AG04450 (cell line): ENCODE measurements at places on chromosomes 6 and 20. TPM values are rescaled to one million over a fixed set of nuclear protein-coding genes. Genes with fewer than 3 reads are reported as not detected.

FNDC1 gene
- 0.01 and 0.02 TPM in 2 replicates for polyA plus RNA-seq

NOX3 gene
- not detected in 2 replicates for polyA plus RNA-seq

HLA-B gene
- 418 and 513 TPM in 2 replicates for polyA plus RNA-seq

MICB gene
- 17.9 and 19.0 TPM in 2 replicates for polyA plus RNA-seq

OXT gene
- polyA plus RNA-seq: not detected in 2 replicates

LTB gene
- polyA plus RNA-seq: not detected in 2 replicates

FOXF2 gene
- polyA plus RNA-seq: 17.3 TPM in 2 replicates

APCDD1L gene
- polyA plus RNA-seq: 8.6 and 14.5 TPM in 2 replicates

DDX27 gene
- polyA plus RNA-seq: 31.3 and 32.0 TPM in 2 replicates

LMBRD1 gene
- 17.9 and 27.3 TPM in 2 replicates for polyA plus RNA-seq
